Activated CD4-positive, alpha-beta T cell treated with anti-CD3 and anti-CD28 coated beads for 36 hours (primary cell): ENCODE measurements at places on chromosomes 4 and X.
A peak's percentile ranks its signal among the peaks of the same experiment; 100 is the strongest.

DNA sequence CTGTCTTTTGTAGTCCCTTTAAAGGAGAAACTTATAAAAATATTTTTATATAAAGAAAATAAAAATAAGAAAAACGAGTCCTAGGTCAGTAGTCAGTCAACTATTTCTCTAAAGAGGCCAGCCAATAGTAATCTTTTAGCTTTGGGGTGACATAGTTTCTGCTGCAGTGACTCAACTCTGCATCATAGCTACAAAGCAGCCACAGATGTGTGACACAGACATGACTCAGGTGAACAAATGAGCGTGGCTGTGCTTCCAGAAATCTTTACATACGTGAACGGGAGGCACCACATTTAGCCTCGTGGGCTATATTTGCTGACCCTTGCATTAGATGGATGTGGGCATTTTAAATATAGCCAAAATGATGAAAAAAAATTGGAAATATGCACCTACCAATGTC, 1862.5 kb upstream of the TENM3 start:
- no peaks in the 10 kb centered on the region for H3K27me3 ChIP-seq
- H3K36me3 ChIP-seq: no peaks in the 10 kb centered on the region
- DNase-seq: peak; percentile 29
- no peak overlapping the region for H3K27ac ChIP-seq

GRCh38 chr4:29121586-29121985, 1598.6 kb upstream of the PCDH7 start:
- no peak overlapping the region for H3K4me3 ChIP-seq
- H3K27me3 ChIP-seq: no peaks in the 10 kb centered on the region
- no peaks in the 10 kb centered on the region for H3K4me1 ChIP-seq
- H3K27ac ChIP-seq: no peak overlapping the region
- DNase-seq: no peak
- no peaks in the 10 kb centered on the region for H3K36me3 ChIP-seq

- peaks cover 3% of the 10 kb centered on the region for H3K27me3 ChIP-seq
- no peaks in the 10 kb centered on the region for H3K4me1 ChIP-seq
- H3K27ac ChIP-seq: no peak overlapping the region
- H3K36me3 ChIP-seq: no peaks in the 10 kb centered on the region
- H3K4me3 ChIP-seq: no peak overlapping the region
These were observed 15.0 kb upstream of the RAI2 start for GRCh38 chrX:17876135-17876534.

- H3K27me3 ChIP-seq: no peaks in the 10 kb centered on the region
- H3K36me3 ChIP-seq: no peaks in the 10 kb centered on the region
- no peaks in the 10 kb centered on the region for H3K4me1 ChIP-seq
- H3K4me3 ChIP-seq: no peak overlapping the region
These were observed 8.9 kb downstream of the NUP62CL start for GRCh38 chrX:107197319-107197718.
